Lower leg skin (tissue), 4 donors: ENCODE measurements at places on chromosomes 4 and X. TPM values are rescaled to one million over a fixed set of nuclear protein-coding genes. Genes with fewer than 3 reads are reported as not detected.

Gene SLC10A6
- 159 TPM for total RNA-seq

- no peak for DNase-seq
Observed at GRCh38 chr4:76178296-76178695, 30.1 kb upstream of the NUP54 start.

GRCh38 chrX:102723456-102723855 lies 2.9 kb downstream of the GPRASP3 start:
- no peak for DNase-seq

DNA sequence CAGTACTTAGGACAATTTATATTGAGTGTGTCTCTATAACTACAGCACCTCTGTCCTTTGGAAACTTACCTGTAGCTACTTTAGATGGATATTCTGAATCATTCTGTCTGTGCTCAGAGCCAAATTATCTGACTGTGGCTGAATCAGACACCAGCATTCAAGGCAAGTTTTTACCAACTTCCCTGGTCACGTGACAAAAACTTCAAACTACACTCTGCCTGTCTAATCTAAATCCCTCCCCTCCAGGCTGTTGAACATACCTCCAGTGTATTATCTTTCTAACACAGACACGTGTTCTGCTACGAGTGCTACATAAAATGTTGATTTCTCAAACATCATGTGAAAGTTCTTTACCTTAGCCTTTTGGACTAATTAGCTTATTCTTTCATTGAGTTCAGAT lies 641.2 kb upstream of the CPEB2 start:
- DNase-seq: no peak

DNA sequence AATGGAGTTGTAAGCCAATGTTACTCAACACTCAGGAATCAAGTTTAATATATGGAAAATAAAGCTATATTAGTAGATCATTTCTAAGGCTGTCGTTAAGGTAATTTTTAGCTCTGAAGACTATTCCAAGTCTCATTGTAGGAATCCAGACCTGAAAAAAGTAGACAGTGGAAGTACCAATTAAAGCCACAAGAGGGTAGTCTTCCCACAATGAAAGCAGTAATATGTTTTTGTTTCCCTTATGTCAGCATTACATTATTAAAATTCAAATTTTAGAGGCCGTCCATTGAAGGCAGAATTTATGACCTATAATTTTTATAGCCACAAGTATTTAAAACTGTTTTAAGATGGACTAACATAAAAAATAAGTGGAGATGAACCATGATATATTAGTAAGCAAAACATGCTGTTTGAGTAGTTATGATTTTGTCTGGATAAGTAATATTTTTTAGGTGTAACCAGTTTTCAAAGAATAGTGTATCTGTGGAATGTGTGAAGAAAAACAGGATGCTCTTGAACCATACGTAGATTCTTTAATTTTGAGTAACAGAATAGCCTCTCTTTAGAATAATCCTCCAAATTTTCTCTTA lies 372.6 kb upstream of the TECRL start:
- no peak for DNase-seq

DNA sequence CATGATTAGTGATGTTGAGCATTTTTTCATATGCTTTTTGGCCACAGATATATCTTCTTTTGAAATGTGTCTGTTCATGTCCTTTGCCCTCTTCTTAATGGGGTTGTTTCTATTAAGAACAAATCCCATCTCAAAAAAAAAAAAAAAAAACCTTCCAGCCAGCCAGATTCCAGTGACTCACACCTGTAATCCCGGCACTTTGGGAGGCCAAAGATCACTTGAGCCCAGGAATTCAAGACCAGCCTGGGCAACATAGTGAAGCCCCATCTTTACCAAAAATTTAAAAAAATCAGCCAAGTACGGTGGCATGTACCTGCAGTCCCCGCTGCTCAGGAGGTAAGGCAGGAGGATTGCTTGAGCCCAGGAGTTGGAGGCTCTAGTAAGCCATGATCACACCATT lies 5.1 kb downstream of the RAB33B start:
- DNase-seq: no peak

GRCh38 chr4:623914-624566 lies 1.3 kb upstream of the PDE6B start:
- no peak for DNase-seq

GRCh38 chr4:168101026-168101425 lies 8.7 kb downstream of the ANXA10 start:
- DNase-seq: no peak

DNA sequence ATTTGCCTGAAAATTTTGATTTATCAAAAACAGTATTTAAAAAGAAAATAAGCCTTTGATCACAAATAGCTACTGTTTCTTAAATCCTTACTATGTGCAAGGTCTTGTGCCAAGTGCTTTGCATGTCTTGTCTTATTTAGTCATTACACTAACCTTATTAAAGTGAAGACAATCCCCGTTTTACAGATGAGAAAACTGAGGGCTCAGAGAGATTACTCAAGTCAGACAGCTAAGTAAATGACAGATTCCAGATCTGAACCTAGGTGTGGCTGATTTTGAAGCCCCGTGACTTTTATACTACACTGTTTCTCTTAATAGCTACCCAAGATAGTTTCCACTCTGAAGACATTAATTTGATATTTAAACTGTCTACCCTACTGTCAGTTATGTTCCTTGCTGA lies 38.2 kb downstream of the AFF2 start:
- no peak for DNase-seq

Gene GTPBP6
- 47.7 TPM for total RNA-seq
